NCI-H524 (cell line): ENCODE measurements at places on chromosomes 5 and 9.

GRCh38 chr5:99033014-99033900, 104.5 kb upstream of the CHD1 start:
- no peak for DNase-seq

GRCh38 chr9:83620841-83621636, 1.9 kb upstream of the IDNK start:
- peak; percentile 51 for DNase-seq

DNA sequence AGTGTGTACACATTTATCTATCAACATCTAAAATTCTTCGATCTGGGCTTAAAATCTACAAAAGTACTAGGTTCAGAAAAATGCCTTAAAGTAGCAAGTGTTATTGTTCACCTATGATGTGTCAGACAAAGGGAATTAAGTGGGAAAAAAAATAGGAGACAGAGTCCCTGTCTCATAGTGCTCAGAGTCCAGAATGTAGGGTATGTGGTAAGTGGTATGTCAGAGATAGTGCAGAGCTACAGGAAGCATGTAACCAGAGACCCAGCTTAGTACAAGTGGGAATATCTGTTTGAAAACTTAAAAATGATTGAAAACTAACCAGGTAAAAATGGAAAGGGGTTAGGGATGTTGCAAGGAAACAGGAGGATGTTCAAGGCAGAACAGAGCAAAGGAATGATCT, 482.8 kb downstream of the ELAVL2 start:
- no peak for DNase-seq

DNA sequence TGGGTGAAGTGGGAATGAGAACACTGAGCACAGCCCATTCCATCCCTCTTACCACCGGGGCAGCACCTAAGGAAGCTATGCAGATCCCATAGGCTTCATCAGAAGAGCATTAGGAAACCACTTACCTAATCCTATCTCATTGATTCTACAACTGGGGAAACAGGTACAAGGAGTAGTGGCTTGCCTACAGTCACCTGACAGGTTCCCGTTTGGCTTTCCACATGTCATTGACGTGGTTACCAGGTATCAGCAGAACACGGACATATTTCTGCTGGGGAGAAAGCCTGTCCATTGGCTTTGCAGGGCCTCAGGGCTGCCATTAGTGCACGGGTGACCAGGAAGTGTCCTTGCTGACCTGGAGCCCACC, 11.3 kb downstream of the AFAP1L1 start:
- DNase-seq: no peak
